Psoas muscle (tissue), 8 donors: ENCODE measurements at places on chromosomes 16 and 17. TPM values are rescaled to one million over a fixed set of nuclear protein-coding genes. Genes with fewer than 3 reads are reported as not detected.
A peak's percentile ranks its signal among the peaks of the same experiment; 100 is the strongest.

DNA sequence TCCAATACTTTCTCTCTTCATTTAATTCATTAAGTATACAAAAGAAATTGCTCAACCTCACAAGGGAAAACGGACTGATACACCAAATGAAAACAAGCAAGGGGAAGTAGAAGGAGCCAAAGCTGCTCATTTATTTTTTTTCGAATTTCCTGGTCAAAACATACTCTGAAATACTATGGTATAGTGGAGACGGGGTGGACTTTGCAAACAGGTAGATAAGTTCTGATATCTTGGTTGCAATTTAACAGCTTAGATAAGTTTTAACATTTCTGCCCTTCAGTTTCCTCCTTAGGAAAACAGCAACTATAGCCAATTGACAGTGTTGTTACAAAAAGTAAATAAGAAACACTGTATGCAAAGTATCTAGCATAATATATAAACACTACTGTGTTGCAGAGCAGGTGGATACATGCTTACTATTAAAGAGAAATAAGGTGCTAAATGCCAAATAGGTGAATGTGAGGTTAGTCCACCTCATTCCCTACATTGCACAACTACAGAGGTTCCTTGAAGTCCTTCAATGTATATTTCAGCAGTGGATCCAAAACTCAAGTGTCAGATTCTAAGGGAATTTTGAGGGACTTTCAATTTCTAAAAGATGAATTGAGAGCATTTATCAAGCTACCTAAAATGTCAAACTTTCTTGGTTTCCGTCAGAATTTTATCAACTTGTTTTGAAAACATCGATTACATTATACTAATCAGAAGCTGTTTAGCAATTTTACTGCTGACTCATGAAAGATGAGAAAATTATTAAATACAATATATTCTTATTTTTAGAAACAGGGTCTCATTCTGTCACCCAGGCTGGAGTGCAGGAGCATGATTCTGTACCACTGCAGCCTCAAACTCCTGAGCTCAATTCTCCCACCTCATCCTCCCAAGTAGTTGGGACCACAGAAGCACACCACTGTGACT, 11.0 kb downstream of the CCDC47 start:
- DNase-seq = no peak

GRCh38 chr16:873243-873661, 72.7 kb upstream of the GNG13 start:
- DNase-seq = peak; percentile 52

Gene ENPP7
- polyA plus RNA-seq = 0.10 TPM

Gene CTRB1
- 2.5 TPM for polyA plus RNA-seq

DNA sequence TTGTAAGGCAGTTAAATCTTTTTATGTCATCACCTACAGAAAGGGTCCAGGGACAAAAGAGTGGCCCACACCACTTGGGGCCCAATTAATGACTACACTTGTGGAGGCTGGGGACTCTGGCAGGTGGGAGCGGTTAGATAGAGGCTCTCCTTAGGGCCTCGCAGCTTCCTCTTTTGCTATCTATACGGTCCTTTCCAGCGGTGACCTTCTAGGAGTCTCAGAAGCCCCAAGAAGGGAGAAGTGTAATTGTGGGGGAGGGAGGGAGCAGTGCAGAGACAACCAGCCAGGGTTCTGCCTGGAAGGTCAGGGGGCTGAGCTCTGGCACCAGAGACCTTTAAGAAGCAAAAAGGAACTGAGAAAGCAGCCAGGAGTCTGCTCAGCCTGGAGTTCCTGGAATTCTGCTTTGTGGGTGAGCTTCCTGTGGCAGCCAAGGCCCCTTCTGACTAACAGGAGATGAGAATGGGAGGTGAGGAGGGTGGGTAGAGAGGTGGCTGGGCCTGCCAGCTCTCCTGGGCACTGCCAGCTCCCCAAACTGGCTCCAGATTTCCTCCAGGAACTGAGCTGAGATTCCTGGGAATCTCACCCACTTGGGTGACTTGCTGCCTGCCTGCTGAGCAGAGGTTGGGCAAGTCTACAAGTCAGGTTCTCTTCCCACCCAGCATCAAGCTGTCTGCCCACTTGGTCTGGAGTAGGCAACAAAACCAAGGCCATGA, 16.3 kb upstream of the MAP3K14 start:
- DNase-seq = no peak

GRCh38 chr16:85090181-85090580, 22.1 kb downstream of the CIBAR2 start:
- no peak for DNase-seq

Gene GRIN2C
- polyA plus RNA-seq = 0.40 TPM

DNA sequence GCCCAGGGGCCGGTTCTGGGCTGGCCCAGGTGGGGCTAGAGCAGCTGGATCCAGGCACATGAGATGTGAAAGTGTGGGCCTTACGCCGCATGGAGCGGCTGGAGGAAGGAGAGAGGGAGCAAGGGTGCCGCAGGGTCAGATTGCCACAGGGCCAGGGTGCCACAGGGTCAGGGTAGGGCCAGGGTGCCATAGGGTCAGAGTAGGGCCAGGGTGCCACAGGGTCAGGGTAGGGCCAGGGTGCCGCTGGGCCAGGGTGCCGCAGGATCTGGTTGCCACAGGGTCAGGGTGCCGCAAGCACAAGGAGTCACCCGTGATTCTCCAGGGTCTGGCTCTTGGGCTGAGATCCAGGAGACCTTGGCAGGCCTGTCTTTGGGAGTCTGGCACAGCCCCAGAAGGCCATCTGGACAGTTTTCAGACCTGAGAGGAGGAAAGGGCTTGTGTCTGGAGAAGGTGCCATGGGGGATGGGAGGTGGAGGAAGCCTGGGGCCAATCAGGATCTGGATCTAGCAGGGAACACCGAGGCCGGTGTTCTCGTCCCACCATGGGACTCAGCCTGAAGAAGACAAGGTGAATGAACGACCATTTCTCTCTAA, 13.1 kb upstream of the LASP1NB start:
- peak; percentile 62 for DNase-seq

DNA sequence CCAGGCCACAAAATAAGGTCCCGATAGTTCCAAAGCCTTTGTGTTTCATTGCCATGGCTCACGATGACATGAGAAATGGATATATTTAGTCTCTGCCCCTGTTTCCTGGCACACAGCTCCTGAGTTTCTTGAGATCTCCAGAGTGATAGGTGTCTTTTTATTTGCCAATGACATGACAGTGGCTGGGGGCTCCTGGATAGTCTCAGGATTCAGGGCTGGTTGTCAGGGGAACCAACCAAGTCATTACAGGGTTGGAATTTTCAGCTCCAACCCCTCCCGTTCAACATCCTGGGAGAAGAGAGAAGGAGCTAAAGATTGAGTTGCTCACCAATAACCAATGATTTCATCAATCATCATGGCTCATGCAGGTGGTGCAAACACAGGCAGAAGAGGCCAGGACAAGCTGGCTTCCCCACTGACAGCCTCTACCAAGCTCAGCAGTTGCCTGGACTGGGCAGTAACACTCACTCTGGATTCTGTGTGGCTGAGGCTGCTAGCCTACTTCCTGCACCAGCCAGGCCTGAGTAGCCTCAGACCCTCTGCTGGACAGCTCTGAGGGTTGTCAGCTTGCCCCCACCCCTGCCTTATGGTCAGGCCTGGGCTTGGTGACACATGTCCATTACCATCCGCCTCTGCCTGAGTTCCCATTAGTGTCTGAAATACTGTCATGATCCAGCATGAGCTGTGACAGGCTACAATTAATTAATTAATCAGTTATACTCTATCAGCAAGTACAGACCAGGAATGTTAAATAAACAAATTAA, 534.4 kb upstream of the CDH5 start:
- no peak for DNase-seq

GRCh38 chr16:64375391-64375980, 746.4 kb downstream of the CDH11 start:
- DNase-seq = no peak

Gene CRYM
- polyA plus RNA-seq = 0.39 TPM

DNA sequence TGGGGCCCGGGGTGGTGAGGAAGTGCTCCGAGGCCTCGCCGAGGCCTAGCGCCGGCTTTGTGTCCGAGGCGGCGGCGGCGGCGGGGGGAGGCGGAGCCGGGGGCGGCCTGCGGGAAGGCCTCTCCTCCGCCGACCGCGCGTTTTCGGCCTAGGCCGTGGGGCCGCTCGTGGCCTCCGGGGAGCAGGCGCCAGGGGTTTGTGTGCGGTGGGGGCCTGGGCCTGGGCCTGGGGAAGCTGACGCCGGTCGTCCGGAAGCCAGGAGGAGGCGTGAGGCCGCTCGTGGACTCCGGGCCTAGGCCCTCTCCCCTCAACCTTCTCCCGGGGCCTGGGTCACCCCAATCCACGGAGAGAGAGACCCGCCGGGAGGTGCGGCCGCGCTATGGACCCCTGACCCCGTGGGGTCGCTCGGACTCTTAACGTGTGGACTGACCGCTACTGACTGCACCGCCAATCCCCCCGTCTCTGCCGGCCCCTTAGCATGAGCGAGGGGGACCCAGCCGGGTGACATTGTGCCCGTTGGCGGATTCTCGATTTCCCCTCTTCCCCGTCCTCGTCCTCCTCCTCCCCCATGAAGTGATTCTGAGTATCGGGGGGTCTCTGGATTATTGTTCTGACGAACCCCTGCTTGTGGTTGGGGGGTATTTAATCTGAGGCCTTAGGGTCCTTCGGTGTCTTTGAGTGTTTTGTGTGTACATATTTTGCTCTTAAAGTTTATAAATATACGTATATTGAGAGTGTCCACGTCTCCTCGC, 660 bp downstream of the RBBP6 start:
- DNase-seq = peak; percentile 85

GRCh38 chr16:49355933-49356665, 17.5 kb upstream of the C16orf78 start:
- DNase-seq = peak; percentile 75

Gene KRTAP1-5
- polyA plus RNA-seq = not detected

GRCh38 chr17:74805591-74805991, 29.4 kb upstream of the NAT9 start:
- no peak for DNase-seq

DNA sequence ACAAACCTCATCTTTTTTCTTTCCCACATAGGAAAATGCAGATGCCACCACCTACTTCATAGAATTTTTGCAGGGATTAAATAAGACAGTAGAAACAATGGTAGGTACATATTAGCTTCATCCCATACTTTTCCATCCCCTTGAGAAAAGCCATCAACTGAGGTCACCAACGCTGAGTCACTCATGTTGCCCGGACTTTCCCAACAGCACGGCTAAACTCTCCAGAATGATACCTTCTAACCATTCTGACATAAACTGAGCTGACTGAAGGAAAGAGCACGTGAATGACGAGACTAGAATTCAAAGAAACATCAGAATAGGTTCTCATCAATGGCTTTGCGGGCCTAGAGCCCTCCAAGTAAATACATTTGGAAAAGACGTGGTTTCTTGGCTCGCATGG, 146.0 kb upstream of the RCVRN start:
- no peak for DNase-seq

- peak; percentile 53 for DNase-seq
Observed at GRCh38 chr17:50055055-50055425, 870 bp upstream of the ITGA3 start.

Gene CSH2
- not detected for polyA plus RNA-seq

Gene KRTAP16-1
- not detected for polyA plus RNA-seq

Gene PRR15L
- 0.17 TPM for polyA plus RNA-seq

DNA sequence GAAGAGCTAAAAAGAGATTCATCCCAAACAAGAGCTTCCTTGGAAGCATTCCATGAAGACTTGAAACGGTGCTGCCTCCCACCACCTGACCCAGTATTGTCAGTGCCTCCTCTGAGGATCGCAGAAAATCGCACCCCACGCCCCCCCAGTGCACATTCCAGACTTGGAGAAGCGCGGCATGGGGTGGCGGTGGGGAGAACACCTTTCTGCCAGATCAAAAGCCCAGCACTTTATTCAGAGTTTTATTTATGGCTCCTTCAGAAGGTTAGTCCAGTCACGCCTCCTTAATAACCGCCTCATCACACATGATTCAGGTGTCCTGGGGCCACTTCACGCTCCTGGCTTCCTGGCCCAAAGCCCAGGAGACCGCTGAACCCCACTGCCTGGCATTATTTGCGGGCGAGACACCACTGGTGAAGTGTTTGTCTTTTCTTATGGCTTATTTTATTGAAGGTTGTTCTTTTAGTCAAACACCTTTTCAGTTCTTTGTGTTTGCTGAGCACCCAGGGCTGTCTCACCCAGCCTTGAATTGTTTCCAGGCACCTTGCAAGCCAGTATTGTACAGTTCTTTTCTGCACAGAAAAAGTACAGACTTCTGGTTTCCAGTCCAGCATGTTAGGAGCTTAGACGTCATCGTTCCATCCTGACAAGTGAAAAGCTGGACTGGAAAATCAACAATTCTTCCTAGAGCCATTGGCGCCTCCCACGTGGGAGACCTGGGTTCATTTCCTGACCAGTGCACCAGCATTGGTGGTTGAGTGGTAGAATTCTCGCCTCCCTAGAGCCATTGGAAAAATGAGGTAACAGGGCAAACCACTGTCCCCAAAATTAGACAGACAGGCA, 79.6 kb upstream of the CACNG5 start:
- DNase-seq = no peak

DNA sequence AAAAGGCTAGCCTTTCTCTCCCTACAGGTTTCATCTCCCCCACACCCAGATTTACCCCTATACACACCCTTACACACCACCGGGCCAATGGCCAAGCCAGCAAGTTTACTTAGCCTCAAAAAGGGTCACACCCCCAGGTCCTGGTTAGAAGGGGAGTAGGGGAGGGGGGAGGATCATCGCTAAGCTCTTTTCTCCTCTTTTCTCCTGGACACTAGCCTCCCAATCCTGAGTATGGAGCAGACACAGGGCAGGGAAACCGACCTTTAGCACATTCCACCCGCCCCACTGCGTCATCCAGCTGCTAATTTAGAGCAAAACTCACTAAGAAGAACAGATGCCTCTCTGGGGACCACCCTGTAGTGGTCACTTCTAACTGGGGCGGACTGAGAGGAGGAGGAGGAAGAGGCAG, 4.4 kb downstream of the ACLY start:
- DNase-seq = no peak

DNA sequence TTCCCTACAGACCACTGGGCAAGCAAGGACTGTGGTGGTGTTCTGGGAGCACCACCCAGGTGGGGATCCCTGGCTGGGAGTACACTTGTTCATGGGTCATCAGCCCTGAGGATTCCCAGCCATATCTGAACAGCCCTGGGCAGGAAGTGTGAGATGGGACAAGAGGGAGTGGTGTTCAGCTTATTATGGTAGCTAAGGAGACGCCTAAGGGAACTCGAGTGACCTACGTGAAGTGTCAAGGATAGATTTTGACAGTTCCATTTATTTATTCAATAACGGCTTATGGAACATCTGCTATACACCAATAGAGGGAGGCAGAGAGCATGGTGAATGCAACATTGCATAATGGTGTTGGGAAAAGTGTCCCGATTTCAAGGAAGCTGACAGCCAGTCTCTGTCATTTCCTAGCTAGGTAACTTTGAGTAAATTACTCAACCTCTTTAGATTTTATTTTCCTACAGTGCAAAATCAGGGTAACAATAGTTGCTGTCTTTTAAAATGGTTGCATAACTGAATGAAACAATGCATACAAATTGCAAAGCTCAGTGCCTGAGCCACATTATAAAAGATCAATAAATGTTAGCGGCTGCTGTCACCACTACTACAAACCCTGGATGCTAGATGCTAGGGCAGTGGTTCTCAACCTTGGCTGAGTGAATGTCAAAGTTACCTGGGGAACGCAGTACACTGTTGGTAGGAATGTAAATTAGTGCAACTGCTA, 534.1 kb downstream of the GRIN2A start:
- DNase-seq = no peak

Gene HBM
- not detected for polyA plus RNA-seq
